Fibroblast of the conjunctiva (primary cell): ENCODE measurements at places on chromosomes 12 and 14.

DNA sequence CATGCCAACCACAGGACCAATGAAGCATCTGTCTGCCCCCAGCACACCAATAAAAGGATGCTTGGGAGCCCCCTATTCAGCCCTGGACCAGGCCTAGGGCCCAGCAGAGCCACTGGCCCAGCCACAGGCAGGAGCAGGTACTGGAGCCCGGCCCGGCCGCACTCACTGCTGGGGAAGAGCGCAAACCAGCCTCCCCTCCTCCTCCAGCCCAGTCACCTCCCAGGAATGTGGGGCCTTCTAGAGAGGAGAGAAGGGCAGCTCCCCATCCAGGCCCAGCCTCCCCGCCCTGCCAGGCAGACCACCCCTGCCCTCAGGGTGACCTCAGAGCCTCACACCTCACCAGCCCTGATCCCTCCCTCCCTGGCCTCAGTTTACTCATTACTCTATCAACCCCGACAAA is 56.2 kb downstream of the CCNK start:
- peak; percentile 30 for DNase-seq

GRCh38 chr12:75579552-75579951 is 68.1 kb upstream of the KRR1 start:
- no peak for DNase-seq

GRCh38 chr12:132503618-132504204 is 13.8 kb downstream of the FBRSL1 start:
- DNase-seq: no peak

GRCh38 chr12:12505544-12506495 is 56.8 kb downstream of the DUSP16 start:
- DNase-seq: peak; percentile 69

DNA sequence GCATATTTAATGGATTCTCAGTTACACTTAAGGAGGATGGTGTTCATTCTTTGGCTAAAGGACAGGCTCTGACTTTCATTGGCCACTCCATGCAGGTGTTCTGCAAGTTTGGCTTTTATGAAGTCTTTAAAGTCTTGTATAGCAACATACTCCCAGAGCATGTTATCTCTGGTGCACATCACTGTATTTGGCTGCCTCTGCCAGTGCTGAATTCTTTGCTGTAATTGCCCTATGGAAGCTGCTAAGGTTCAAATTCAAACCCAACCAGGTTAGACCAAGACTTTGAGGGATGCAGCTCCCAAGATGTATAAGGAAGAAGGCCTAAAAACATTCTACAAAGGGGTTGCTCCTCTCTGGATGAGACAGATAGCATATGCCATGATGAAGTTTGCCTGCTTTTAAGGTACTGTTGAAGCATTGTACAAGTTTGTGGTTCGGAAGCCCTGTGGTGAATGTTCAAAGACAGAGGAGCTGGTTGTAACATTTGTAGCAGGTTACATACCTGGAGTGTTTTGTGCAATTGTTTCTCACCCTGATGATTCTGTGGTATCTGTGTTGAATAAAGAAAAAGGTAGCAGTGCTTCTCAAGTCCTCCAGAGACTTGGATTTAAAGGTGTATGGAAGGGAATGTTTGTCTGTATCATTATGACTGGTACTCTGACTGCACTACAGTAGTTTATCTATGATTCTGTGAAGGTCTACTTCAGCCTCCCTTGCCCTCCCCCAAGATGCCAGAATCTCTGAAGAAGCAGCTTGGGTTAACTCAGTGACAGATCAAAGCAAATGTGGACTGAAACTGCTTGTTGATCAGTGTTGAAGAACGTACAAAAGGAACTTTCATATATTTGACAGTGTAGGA is 19.4 kb downstream of the TMEM116 start:
- DNase-seq: no peak

DNA sequence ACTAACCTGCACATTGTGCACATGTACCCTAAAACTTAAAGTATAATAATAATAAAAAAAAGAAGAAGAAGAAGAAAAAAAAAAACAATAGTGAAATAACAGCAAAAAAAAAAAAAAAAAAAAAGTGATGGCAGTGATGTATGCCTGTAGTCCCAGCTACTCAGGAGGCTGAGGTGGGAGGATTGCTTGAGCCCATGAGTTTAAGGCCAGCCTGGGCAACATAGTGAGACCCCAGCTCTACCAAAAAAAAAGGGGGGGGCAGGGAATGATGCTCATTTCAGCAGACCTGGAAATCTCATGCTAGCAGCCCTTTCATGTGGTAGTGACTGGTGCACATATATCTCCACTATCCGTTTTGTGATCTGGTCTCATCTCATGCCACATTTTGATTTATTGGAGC is 20.8 kb downstream of the TRAFD1 start:
- no peak for DNase-seq
